Activated CD4-positive, CD25-positive, alpha-beta regulatory T cell treated with anti-CD3 and anti-CD28 coated beads, Interleukin-2, amount 50 U/mL, for 72 hours (primary cell): ENCODE measurements at places on chromosomes 7 and 10.

DNA sequence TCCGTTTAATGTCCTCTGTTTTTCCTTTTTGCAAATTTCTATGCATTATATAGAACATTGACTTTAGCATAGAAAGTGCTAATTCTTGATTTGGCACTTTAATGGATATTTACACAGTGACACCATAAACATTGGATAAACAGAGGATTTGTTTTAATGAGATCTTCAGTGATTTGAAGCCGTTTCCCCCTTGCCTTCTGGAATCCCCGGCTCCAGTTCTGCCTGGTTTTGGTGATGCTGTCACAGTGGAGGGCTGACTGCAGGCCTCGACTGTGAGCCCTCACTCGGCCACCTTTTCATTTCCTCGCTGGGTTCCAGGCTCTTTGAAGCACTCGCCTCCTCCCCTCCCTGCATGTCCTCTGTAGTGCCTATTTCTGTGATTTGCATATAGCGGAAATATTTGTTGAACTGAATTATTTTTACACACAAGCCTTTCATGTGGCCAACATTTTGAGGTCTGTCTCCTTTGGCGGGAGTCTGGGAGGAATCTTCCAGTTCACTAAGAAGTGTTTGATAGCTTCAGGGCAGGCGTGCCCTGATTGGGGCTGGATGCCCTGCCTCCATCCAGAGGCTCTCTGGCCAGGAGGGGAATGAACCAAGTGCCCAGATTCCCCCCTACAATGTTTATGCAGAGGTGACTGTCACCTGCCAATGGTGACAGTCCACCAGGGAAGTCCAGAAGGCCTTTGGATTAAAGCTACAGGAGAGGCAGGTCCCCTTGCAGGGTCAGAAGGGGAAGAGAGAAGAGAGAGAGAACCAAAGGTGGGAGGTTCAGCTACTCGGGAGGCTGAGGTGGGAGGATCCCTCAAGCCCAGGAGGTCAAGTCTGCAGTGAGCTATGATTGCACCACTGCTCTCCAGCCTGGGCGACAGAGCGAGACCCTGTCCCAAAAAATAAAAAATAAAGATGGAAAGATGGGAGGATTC is 67.5 kb downstream of the CUX1 start:
- no peak for DNase-seq

DNA sequence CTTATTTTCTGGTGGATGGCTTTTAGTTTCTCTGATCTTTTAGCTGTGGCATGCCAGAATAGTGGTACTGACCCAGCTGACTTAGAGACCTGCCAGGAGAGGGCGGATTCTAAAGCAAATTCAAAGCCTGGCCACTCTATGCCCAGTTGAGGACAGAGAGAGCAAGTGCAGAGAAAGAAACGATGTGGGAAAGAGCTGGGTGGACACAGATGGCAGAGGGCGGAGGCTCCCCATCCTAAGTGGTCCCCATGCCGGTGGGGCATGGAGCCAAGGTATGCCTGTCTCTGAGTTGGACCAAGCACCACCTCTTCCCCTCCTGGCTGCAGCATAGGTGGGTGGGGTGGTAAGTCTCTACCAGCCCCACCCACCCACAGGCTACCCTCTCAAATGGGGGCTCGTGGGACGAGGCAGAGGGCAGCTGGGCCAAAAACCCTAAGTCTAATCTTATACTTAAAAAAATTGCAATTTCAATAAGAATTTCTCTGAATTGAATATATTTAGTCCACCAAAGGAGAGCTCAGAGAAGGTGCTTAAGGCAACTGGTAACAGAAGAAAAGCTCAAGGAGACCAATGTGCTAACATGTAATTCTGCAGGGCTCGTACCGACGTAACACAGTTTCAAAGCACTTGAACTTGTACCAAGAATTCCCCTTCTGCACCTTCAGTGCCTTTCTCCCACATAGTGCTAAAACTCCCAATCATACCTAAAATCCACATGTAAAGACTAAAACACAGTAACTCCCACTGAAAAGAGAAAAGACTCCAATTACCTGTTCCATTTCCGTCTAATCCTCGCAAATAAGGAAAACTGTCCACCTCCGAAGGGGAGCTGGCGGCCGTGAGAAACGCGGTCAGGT is 85.7 kb upstream of the NMT2 start:
- no peak for DNase-seq

DNA sequence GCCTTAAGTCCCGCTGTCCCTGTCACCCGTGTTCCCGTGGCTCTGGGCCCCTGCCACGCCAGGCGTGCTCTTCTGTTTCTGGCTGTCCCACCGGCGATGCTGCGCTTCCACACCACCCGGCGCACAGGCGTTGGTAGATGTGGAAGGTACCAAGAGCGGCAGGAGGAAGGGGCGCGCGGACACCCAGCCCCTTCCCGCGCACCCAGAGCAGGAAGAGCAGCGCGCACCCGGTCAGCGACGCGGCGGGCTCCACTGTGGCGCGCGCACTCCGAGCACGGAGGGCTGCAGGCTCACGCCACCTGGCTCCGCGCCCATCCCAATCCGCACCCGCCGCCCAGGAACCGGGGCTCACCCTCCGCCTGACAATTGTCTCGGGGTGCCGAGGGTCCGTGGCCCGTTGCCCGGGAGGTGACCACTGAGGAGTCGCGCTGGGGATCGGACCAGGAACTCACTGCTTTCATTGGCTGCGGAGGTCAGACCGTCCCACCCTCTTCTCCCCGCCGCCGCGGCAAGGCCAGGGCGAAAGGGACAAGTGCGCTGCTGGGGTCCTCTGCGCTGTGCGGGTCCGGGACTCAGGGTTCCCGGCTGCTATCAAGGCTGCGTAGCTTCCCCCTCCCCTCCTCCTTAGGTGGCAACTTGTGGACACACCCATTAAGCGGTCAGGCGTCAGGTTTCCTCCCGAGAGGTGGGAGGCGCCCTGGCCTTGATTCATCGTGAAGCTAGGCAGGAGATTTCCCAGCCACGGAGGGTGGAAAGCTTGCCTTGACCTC is 121.6 kb upstream of the ZNF92 start:
- no peak for DNase-seq

GRCh38 chr7:155597753-155598140 is 46.7 kb upstream of the RBM33 start:
- no peak for DNase-seq

- no peak for DNase-seq
Observed at GRCh38 chr10:72883861-72884260, 9.7 kb upstream of the OIT3 start.

DNA sequence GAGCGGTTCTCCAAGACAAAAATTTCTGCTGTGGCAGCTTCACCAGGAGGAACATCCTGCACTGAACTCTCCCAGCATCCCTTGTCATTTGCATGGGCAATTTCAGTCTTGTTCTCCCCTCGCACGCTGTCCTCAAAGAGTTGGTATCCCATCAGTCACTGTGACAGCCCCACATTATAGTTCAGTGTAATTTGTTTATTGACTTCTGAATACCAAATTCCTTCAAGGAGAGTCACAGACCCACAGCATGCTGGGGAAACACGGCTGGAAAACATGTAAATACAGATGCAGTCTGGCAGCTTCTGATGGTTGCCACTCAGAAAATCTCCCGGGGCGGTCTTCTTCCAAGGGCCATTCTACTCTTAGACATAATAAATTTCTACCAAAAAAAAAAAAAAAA is 151.0 kb upstream of the NEBL start:
- no peak for DNase-seq

- DNase-seq = no peak
Observed at GRCh38 chr10:13140627-13141190, 20.6 kb upstream of the MCM10 start.

- DNase-seq = no peak
Observed at GRCh38 chr7:46079421-46079820, 158.3 kb upstream of the IGFBP3 start.

- no peak for DNase-seq
Observed at GRCh38 chr7:29496355-29497020, 67.1 kb upstream of the PRR15 start.

GRCh38 chr7:16004702-16005101 is 318.2 kb upstream of the MEOX2 start:
- DNase-seq = no peak

GRCh38 chr7:3092468-3092867 is 48.8 kb upstream of the CARD11 start:
- peak; percentile 59 for DNase-seq

GRCh38 chr10:53997953-53998352 is 803.1 kb downstream of the PCDH15 start:
- DNase-seq = no peak

- no peak for DNase-seq
Observed at GRCh38 chr7:84847790-84848189, 339.1 kb downstream of the SEMA3D start.

DNA sequence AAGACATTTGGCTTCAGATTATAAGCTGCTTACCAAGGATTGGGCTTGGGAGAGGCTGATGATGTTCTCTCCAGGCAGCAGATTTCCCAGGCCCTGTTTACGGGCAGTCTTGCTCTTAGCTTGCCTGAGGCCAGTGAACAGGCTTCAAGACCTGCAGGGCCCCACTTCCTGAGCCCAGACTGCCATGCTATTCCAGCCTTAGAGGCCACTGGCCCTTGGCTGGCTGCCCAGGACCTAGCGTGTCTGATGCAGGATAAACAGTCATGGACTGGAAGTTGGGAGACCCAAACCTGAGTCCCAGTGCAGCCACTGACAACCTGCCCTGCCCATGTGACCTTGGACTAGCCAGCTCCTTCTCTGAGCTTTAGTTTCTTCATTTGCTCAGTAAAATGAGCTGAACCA is 2.9 kb downstream of the PRXL2A start:
- DNase-seq = no peak
